Activated T-cell treated with anti-CD3 and anti-CD28 coated beads for 4 hours (primary cell): ENCODE measurements at places on chromosomes 13 and 19.
A peak's percentile ranks its signal among the peaks of the same experiment; 100 is the strongest.

DNA sequence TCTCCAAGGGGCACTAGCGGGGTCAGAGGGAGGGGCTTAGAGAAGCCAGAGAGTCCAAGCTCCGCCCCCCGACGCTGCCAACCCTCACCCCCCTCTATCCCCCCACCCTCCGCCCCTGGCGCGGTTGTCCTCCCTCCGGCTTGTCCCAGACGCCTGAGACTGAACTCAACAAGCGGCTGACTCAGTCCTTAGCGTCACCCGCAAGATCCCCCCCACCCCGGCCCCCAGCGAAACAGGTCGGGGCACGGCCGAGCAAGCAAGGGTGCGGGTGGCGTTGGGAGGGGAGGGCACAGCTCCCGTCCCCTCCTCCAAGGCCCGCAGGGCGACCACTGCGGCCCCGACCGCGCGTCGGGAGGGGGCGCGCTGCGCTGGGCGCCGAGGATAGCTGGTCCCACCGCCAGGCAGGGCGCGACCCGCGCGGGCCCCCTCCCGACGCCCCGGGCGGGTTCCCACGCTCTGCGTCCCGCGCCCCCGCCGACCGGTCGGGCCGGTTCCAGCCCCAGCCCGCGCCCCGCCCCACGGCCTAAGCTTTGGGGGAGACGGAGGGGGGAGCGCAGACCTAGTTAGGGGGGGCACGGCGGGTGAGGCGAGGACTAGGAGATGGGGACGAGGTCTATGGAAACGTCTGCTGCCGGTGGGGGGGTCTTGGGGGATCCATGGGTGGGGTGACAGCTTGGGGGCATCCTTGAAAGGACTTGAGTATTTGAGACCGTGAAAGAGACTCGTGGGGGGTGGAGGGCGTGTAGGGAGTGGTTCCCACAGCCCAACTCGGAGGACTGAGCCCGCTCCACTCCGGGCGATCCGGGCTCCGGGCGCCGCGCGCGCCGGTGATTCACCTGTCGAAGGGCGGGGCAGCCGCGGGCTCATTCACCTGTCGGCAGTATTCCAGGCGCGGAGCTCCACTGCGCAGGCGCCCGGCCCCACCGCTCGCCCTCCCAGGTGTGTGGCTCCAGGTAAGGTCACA lies 5.1 kb downstream of the NOTCH3 start:
- no peak for DNase-seq

DNA sequence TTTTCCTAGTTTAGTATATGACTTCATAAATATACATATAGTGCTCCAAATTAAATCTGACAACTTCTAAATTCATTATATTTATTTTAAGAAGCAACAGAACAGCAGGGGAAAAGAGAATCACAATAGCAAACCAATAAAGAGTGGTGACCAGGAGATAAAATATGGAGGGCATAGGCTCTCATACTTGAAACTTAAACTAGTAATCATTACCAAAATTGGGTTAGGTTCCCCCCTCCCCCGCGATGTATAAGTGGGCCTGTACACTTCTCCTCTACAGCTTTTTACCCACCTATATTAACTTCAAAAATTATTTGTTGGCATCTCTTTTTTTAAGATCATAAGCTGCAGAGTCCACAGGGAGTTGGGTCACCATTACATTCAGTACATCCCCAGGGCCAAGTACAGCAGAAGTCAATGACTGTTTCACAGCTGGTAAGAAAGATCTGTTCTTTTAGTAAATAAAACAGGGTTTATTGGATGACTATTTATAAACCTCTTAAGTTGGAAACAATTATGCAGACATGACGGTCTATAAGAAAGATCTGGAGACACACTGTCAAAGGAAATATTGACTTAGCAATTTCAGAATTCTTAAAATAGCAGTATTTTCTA lies 29.4 kb downstream of the KLF12 start:
- DNase-seq = no peak

DNA sequence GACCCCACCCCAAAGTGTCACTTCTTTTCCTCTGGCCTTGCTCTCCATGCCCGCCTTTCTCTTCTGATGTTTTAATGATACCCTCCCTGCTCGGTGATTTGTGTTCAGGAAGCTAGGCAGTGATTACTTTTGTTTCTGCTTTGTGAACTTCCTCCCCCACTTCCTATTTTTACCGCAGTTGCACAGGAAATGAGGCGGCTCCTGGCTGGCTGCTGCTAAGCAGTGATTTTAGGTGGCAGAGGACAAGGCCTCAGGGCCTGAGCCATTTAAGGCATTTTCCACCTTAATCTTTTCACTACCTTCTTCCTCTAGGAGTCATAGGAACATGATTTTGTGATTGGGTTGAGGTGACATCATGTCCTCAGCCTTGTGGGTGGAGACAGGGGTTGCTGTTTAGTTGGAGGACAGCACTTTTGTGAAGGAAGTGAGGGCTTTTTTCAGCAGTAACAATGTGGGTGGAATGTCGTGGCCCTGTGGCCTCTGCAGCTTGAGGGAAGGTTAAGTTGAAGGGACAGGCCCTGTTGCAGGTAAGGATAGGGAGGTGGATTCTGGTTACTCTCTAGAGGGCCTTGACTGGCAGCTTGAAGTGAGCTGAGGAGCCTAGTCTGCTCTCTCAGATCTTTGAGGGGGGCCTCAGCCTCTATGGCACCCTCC lies 15.7 kb downstream of the GARRE1 start:
- peak; percentile 44 for DNase-seq

- DNase-seq = no peak
Observed at GRCh38 chr19:1482361-1483130, 3.5 kb upstream of the C19orf25 start.

DNA sequence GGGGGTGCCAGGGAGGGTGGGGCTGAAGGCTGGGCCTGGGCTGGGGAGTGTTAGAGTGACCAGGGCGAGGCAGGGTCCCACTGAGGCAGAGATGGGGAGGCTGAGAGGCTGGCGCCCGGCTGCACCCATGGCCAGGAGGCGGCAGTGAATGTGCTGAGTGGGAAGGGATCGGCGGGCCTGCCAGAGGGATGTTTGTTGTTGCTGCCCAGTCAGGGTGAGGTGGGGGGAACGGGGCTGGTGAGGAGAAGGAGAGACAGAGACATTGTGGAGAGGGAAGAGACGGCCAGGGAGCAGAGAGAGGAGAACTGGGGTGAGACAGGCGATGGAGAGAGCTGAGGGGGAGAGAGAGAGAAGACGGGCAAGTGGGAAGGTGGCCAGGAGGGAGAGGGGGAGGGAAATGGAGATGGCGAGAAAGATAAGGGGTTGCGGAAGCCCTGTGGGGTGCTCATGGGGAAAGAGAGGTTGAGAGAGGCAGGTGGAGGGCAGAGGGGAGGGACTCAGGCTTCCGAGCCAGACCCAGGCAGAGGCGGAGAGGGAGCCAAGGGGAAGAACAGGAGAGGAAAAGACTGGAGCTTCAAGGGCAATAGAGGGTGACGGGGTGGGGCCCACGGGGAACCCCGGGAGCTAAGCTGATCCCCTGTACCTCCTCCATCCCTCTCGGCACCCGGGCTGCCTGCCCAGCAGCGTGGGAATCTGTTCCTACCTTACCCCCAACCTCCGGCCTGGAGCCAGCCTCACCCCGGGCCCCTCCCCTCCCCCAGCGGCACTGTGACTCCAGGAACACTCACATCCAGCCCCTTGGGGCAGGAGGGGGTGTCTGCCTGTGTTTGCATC lies 690 bp upstream of the B3GNT8 start:
- DNase-seq = peak; percentile 4

DNA sequence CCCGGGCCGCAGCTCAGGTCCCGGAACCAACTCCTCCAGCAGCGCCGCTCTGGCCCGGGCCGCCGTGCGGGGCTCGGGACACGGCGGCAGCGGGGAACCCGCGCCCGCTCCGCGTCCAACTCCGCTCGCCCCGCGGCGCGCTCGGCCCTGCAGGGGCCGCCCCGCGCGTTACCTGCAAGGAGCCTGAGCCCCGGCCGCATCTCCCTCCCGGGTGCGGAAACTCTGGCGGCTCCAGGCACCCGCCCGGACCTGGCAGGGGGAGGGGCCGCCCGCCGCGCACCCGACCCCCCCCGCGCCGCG lies at the start of gene TMTC4:
Gene TMTC4 (minus strand): TSS at position 224 of the 300 bp plus-strand sequence. CDS start 4,433 bp downstream, outside the sequence.
- DNase-seq = no peak

DNA sequence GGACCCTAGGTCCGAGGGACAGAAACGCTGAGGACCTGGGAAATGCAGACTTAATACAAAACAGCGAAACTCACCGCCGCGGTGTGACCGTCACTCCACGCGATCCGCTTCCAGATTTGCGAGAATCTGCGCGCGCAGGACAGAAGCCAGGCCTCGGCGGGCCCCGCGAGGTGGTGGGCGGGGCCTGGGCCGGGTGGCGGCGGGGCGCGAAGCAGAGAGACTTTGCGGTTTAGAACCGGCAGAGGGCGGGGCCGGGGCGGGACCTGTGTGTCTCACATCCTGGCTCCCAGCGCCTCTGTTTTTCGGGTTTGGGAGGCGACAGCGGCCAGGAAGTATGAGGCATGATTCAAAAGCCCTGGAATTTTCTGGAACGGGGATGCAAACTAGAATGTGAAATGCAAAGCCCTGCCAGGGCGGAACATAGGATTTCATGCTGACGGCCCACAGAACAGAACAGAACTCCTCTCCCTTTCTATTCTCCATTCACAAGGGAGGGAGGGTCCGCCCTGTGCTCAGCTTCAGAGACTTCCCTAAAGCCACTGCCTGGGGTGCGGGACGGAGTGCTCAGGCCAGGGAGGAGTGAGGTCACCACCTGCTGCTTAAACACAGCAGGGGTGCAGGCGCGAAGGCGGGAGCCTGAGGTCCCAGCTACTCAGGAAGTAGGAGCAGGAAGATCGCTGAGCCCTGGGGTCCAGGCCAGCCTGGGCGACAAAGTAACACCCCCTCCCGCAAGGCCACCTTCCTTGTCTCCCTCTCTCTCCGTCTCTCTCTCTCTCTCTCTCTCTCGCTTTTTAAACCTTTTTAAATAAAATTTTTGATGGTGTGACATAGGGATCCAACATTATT lies 44.3 kb downstream of the ZNF611 start:
- peak; percentile 90 for DNase-seq

DNA sequence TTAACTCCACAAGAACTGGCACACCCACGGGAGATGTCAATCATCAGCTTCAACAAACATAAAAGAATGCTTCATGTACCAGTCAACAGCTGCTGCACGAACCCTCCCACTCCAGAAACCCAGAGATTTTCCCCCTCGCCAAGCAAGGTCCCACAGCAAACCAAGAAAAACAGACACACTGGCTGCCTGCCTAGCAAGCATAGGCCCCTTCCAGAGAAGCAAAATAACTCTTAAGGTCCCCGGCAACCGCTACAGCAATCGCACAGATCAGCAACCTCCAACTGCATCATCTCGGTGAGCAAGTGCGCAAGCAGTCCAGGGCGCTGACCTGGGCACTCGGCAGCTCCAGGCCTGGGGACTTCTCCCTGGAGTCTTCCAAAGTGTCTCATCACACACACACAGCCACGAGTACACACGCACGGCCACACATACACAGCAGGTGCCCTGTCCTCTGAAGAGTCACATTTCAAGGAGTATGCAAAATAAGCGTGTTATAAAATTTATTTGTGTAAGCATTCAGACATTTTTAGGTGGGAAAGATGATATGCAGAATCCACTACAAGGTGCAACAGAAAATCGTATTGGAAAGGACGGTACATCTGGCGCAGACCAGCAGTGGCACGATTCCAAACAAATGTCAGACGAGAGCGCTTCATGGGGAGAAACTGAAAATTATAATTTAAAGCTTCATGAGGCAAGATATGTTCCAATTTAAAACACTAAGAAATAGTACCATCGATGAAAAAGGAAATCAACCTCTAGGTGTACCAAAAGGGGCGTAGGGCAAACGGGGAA lies 125.0 kb downstream of the STK24 start:
- no peak for DNase-seq

GRCh38 chr19:6071875-6072274 lies 38.4 kb downstream of the RFX2 start:
- no peak for DNase-seq

DNA sequence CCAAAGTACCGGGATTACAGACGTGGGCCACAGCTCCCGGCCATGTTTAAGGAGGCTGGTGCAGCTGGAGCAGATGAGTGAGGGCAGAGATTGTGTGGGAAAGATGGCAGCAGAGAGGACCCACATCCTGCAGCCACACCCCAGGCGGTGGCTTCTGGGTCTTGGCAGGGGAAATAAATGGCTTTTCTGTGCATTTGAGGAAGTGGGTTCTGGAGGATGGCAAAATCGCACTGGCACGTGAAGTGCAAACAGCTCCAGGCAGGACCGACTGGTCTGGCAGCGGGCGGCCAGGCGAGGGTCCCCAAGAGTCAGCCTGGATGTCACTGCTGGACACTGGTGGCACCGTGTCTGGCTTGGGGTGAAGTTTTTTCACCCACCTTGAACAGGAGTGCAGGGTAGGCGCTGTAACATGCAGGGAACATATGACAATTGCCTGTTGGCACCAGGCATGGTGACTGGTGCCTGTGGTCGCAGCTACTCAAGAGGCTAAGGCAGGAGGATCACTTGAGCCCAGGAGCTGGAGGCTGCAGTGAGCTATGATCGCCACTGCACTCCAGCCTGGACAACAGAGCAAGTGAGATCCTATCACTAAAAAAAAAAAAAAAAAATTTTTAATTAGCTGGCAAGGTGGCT lies 8.4 kb downstream of the B3GNT3 start:
- no peak for DNase-seq

DNA sequence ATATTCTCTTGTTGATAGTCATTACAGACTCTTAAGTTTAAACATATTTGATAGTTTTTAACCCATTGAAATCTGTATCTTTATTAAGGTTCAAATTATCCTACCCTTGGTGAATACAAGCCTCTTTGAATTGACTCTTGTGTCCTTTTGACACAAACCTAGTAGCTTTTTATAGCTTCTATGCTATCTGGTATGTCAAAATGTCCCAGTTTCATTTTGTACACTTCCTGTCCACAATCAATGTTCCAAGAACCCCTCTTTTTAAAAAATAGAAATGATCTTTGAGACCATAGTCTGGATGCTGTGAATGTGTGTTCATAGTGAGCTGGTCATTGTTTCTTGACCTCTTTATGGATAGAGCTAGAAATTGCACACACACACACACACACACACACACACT lies 39.2 kb upstream of the FGF14 start:
- no peak for DNase-seq

- no peak for DNase-seq
Observed at GRCh38 chr19:49434907-49435583, 6.3 kb downstream of the SLC17A7 start.

GRCh38 chr19:32254509-32254890 lies 90.9 kb upstream of the ZNF507 start:
- DNase-seq = no peak

- no peak for DNase-seq
Observed at GRCh38 chr13:26016189-26016588, 35.6 kb downstream of the SHISA2 start.

DNA sequence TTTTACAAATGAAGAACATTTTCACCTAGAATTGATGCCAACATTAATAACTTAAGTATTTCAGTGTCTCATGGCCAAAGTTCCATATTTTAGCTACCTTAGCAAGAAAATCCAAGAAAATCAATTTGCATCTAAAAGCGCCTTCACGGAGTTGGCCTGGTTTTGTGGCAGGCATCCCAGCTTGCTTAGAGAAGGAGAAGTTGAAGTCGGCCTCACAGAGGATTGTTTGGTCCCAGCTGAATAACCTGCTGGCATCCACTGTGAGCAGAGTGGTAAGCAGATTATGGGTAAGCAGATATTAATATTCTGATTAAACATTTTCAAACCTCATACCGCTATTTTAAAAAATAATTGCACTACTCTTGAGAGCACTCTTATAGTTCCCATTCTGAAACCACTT lies 62.3 kb upstream of the STARD13 start:
- DNase-seq = no peak
